GM13977 (cell line): ENCODE measurements at places on chromosomes 7 and 10.

DNA sequence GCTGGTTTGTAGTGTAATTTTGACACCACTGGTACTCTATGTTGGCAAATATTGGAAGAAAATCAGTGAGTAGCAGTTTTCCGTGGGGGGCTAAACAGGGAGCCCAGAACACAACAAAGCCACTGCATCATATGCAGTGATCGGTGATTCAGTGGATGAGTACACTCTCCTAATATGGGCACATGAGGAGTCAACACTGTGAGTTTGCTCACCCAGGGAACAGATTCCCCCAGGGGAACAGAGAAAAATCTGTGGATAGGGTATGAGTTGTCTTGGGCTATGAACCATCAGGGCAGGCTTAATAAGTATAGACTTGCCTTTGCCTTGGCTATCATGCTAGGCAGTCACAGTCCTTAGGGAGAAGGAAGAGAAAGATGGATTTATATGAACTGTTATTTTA, 227.7 kb upstream of the SEMA3E start:
- no peak for DNase-seq

- peak; percentile 79 for DNase-seq
Observed at GRCh38 chr10:112375721-112376395, 1.9 kb downstream of the ACSL5 start.

DNA sequence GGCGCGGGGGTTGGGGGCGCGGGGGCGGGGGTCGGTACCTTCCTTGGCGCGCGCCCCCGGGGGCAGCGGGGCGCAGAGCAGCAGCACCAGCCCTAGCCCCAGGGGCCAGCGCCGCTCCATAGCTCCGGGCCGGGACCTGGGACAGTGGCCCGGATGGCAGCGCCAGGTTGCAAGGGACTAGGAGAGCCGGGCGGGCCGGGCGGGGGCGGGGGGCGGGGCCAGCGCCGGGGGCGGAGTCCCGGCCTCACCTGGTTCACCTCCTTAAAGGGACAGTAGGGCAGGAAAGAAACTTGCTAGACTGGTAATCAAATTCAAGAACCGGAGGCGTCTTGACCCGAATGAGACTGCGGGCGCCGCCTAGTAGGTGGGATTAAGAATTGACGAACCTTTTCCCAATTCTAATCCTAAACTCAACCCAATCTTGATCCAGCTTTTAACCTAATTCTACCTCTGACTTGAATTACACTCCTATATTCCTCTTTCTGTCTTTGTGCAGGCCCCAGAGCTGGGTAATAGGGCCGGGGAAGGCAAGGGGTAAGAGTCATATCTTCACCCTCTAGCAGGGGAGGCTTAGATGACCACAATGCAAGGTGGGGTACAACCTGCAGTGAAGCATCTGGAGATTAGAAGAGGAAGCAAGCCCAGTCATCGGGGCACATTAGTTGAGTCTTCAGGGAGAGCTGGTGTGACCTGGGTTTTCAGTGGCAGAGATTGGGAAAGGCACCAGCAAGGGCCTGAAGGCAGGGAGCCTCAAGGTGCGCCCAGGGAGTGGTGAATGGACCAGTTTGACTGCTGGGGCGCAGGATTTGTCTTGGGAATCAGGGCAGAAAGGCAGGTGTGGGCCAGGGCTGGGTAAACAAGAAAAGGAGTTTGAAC, at the start of gene EPHA1:
EPHA1 (minus strand) TSS at position 171 of the 876 bp plus-strand sequence; CDS start at position 120, 51 bp downstream.
- peak; percentile 75 for DNase-seq

- no peak for DNase-seq
Observed at GRCh38 chr10:51272555-51272954, 198.3 kb downstream of the PRKG1 start.

- DNase-seq = no peak
Observed at GRCh38 chr10:51658000-51658399, 41.4 kb downstream of the CSTF2T start.

DNA sequence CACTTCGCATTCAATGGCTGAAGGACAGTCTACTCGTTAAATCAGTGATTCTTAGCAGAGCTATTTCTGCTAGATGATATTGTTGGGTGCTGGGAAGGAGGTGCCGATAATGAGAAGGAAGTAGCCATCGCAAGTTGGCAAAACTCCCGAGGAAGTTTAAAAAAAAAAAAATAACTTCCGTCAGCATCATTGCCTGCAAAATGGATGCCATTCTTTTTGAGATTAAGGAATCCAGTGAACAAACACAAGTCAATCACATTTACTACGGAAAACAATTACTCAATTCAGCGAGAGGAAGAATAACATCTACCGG, 74.4 kb upstream of the SFMBT2 start:
- no peak for DNase-seq

DNA sequence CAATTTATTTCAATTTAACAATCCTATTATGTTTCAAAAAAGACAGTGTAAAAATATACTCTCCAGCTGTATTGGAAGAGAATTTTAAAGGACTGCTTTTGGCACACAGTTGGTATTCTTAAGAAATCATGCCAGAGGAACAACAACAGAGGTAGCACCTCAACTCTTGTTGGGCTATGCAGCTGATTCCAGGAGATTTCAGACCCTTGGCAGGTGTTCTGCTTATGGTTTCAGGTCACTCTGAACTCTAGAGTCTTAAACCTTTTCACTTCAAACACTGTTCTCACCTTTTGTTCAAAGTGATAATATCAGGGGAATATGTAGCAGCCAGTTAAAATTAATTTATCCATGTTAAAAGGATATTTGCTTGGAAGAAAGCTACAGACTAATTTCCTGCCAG, 160.1 kb downstream of the PFKFB3 start:
- DNase-seq = no peak

DNA sequence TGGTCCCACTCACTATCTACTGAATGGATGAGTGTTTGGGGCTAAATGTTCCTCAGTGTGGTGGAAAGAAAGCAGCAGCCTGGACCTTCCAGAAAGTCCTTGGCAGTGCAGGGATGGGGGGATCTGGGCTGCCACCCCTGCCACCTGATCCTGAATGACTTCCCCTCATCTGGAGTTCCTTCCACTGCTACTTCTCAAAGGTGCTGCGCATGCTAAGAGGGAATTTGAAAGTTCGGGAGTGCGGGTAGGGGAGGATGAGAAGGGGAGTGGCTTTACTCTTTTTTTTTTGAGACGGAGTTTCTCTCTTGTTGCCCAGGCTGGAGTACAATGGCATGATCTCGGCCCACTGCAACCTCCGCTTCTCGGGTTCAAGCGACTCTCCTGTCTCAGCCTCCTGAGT, 1.4 kb downstream of the KLRG2 start:
- no peak for DNase-seq

DNA sequence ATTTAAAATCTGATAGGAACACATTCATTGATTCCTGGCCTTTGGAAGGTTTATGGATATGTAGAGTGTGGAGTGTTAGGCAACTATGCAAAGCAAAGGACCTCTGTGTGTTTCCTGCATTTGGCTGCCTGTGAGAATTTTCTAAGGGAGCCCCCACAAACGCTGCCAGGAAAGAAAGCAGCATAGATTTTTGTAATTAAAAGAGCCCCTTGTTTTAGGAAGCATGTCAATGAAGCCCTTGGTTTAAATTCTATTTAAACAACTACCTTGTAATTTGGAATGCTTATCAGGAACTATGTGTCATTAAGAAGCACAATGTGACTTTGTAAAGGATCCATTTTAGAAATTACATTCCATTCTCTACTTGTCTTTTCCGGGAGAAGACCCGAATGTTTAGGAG, 742.5 kb downstream of the NXPH1 start:
- no peak for DNase-seq

- DNase-seq = no peak
Observed at GRCh38 chr10:89783406-89783805, 82.0 kb downstream of the KIF20B start.

DNA sequence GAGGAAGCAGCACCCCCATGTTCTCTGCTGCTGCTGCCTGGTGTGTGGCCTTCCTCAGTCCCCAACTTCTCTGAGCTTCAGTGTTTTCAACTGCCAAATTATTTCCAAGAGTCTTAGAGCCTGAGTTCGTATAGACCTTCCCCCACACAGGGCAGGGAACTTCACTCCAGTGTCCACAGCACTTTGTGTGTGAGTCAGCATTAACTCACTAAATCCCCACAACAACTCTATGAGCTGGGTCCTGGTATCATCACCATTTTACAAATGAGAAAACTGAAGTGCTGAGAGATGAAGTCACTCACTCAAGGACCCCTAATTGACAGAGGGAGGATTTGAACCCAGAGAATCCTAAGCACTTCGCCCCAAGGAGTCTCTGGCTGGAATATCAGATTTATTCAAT, 48.3 kb downstream of the ADCYAP1R1 start:
- no peak for DNase-seq

- DNase-seq = no peak
Observed at GRCh38 chr10:49037187-49037586, 78.1 kb downstream of the VSTM4 start.

- DNase-seq = no peak
Observed at GRCh38 chr10:77819210-77820112, 107.1 kb downstream of the DLG5 start.

- no peak for DNase-seq
Observed at GRCh38 chr10:96638696-96639095, 51.9 kb upstream of the TM9SF3 start.

DNA sequence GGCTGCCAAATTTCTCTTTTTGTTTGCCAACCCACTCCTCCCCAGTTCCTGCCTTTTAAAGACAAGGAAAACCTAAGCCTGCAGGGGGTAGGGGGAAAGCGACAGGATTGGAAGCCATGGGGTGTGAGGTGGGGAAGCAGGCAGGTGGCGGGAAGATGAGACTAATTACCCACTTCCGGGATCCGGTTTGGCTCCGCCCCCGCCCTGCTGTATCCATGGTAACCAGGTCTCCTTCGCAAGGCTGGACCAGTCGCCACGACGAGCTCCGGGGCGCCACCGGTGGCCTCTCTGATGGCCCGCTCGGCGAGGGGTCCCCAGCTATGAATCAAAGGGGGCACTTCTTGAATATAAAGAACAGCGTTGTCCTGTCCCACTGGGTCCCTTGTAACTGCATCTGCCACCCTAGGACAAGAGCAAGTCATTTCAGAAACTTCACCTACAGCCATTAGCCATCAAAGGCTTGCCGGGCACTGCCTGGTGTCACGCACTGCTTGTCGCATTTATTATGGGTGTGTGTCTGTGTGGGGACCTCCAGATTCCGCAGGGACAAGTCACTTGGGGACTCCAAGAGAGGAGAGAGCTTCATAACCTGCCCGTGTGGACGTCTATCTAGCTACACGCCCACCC, 55.4 kb upstream of the LMTK2 start:
- DNase-seq = peak; percentile 31

GRCh38 chr7:141012696-141013344, 1.9 kb downstream of the MRPS33 start:
- DNase-seq = no peak

GRCh38 chr10:83691791-83692596, 447.3 kb upstream of the GHITM start:
- DNase-seq = no peak

DNA sequence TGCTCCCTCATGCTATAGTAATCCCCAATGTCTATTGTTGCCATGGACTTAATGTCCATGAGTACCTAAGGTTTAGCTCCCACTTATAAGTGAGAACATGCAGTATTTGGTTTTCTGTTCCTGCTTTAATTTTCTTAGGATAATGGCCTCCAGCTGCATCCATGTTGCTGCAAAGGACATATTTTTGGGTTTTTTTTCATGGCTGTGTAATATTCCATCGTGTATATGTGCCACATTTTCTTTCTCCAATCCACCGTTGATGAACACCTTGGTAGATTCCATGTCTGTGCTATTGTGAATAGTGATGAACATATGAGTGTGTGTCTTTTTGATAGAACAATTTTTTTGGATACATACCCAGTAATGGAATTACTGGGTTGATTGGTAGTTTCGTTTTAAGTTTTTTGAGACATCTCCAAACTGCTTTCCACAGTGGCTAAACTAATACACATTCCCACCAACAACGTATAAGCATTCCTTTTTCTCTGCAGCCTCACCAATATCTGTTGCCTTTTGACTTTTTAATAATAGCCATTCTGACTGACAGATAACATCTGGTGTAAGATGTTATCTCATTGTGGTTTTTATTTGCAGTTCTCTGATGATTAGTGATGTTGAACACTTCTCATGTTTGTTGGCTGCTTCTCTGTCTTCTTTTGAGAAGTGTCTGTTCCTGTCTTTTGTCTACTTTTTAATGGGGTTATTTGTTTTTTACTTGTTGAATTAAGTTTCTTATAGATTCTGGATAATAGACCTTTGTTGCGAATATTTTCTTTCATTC, 68.8 kb upstream of the IFRD1 start:
- DNase-seq = no peak

- no peak for DNase-seq
Observed at GRCh38 chr10:78913219-78914059, 155.3 kb upstream of the ZMIZ1 start.

GRCh38 chr7:30185496-30185895, 50.7 kb downstream of the MTURN start:
- no peak for DNase-seq

GRCh38 chr7:19368491-19368925, 223.3 kb upstream of the FERD3L start:
- no peak for DNase-seq

DNA sequence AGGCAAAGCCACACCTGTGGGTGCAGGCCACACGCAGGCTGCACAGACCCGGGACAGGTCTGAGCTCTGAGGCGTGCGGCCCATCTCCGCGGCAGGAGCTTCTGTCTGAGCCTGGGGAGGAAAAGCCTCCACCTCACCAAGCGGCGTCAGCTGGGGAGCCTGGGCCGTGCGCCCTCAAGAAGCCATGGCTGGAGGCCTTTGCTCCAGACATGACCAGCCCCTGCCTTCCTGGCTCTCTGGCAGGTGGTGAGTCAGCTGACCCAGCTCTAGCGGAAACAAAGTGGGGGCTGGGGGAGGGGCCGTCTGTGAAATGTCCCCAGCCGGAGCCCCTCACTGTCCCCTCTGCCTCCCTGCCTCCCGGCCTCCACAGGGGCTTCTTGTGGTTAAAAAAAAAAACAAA, 12.5 kb downstream of the GPER1 start:
- no peak for DNase-seq

DNA sequence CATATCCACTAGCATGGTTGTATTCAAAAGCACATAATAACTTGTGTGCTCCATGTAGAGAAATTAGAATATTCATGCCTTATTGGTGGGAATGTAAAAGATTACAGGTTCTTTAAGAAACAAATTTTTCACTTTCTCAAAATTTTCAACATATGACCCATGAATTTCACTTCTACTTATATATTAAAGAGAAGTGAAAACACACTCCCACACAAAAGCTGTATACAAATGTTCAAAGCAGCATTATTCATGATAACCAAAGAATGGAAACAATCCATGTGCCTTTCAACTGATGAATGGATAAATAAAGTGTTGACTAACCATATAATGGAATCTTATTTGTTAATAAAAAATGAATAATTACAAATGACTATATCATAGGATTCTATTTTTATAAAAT, 694.5 kb upstream of the PCDH15 start:
- no peak for DNase-seq

- DNase-seq = no peak
Observed at GRCh38 chr10:132326925-132327324, 5.1 kb upstream of the LRRC27 start.

GRCh38 chr10:95229724-95230627, 35.9 kb downstream of the ACSM6 start:
- no peak for DNase-seq

GRCh38 chr10:79393221-79393923, 46.1 kb downstream of the PPIF start:
- DNase-seq = no peak
